ENCODE measurements at places on chromosomes 3 and 15.

- no peak for DNase-seq
Observed at GRCh38 chr15:70407336-70407670, 309.6 kb upstream of the TLE3 start.

DNA sequence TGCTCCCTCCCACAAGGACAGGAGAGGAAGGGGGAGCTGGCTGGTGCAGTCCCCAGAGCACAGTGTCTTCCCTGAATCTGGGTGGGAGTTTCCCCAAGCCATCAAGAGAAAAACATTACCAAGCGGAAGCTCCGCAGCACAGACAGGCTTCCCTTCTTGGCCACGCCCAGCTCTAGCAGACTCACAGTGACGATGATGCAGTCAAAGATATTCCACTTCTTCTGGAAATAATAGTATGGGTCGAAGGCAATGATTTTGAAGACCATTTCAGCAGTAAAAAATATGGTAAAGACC, 76.7 kb downstream of the SCN10A start:
- DNase-seq, result no peak

GRCh38 chr15:66105286-66106265, 148.0 kb downstream of the MEGF11 start:
- no peak for DNase-seq

DNA sequence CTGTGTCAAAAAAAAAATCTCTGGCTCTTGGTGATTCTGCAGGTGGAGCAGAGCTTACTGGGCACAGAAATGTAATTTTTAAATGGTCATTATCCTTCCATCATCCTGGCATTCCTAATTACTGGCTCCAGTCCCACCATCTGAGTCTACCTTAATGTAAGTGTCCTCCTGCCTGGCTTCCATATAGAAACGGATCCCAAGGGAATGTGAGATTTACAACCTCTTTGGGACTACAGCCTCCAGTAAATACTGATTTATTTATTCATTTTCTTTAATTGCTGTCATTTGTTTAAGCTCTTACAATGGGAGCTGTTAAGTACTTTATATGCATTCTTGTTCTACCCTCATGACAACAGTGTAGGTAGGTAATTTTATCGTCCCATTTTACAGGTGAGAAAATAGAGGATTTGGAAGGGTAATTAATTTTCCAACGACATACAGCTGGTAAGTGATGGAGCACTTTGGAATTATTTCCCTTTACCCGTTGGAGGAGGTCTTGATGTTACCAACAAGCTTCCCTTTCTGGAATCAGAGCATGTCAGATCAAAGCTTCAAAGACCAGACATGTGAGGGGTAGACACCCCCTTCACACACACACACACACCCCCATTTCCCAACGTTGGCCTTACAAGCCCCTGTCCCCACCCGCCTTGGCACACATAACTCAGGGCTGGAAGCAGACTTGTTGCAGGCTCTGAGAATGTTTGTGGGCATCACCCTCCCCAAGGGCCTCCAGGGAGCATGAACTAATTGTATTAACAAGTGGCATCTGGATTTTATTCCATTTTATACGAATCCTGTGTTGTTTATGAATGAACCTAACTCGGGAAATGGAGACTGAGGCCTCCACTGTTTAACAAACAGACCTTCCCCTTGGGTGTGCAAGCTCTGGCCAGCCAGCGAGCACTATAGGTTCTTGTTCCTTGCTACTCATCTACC, 116.9 kb downstream of the ALDH1A2 start:
- no peak for DNase-seq

DNA sequence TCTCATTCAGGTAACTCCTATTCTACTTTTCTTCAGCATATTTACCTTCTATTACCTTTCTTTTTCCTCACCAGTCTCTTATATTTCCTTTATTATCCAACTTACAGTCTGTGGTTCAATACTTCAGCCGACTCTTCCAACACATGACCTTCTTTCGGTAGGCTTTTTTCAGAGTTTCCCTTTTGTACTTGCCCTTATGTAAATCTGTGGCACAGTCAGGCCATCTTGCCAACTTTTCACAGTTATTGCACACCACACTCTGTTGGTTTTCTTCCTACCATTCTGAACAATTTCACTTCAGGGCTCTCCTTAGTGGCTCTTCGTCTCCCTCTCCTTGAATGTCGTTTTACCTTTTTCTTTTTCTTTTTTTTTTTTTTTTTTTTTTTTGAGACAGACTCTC, 427.8 kb downstream of the LPP start:
- DNase-seq, result no peak

GRCh38 chr3:190036631-190037030, 84.1 kb downstream of the P3H2 start:
- DNase-seq, result no peak

DNA sequence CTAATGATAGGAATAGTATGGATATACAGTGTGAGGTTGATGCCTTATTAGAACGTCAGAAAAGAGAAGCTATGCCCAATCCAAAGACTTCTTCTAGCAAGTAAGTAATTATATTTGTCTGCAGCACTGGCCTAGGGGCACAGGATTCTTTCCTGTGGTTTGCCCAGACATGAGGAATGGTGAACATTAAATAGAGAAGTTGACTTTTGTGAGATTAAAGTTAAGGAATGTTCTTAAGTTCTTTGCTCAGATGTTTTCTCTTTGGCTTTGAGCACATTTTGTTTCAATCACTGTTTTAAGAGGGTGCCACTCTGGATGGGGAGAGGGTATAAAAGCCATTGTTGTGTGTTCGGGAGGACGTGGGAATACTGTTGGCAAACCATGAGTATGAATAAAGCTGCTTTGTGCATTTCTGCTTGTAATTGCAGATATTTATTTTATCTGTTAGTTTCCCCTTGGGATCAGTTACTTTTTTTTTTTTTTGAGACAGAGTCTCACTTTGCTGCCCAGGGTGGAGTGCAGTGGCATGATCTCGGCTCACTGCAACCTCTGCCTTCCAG, 8.3 kb downstream of the KIF23 start:
- no peak for DNase-seq

DNA sequence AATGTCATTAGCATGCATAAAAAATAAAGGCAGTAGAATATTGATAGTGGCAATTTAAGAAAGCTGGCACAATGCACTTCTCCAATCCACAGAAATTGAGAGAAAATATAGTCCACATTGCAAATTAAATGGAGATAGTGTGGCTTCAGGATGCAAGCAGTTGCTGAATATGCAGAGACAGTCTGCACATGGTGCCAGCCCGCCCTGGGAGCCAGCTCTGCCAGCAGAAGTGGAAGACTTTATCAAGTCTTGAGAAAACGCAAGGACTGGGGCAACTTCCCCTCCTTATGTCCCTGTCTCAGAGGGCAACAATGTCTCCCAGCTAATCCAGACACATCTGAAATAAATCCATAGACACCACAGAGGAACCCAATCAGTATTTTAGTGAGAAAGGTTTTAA, 57.2 kb downstream of the MB21D2 start:
- no peak for DNase-seq

GRCh38 chr3:9387322-9387655, 10.1 kb upstream of the SETD5 start:
- DNase-seq, result no peak

GRCh38 chr3:24886501-24886900, 391.9 kb upstream of the THRB start:
- no peak for DNase-seq

- DNase-seq, result no peak
Observed at GRCh38 chr3:61913701-61914100, 352.3 kb downstream of the PTPRG start.

- DNase-seq, result peak; percentile 37
Observed at GRCh38 chr3:173584093-173584837, 186.7 kb downstream of the NLGN1 start.

DNA sequence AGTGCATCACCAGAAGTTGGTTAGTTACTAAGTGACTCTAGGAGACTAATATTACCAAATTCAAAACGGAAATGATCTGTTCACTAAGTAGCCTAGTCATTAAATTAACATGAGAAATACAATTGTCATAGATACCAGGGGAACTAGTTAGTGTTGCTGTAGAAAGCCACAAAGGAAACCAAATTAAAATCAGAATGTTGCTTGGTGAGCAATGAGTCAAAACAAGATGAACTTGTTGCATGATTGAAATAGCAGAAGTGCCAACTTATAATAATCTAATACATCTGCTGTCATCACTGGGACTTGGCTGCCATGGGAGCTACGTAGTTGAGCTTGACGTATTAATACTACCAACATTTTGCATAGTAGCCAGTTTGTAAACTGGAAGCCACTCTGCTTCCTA, 458.1 kb downstream of the DIPK2A start:
- DNase-seq, result no peak

GRCh38 chr15:93469994-93470393, 381.0 kb upstream of the RGMA start:
- DNase-seq, result no peak

DNA sequence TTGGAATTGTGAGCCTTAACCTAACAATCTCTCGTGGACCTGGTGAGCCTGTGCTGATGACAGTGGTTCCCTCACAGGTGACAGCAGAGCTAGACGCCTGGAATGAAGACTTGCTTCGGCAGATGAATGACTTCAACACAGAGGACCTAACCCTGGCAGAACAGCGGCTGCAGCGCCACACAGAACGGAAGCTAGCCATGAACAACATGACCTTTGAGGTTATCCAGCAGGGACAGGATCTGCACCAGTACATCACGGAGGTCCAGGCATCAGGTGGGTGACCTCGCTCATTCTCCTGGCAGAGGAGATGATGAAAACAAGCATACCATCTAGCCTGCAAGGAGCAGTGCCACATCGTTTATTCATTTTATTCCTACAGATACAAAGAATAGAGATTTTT, 316.9 kb upstream of the UMPS start:
- no peak for DNase-seq

DNA sequence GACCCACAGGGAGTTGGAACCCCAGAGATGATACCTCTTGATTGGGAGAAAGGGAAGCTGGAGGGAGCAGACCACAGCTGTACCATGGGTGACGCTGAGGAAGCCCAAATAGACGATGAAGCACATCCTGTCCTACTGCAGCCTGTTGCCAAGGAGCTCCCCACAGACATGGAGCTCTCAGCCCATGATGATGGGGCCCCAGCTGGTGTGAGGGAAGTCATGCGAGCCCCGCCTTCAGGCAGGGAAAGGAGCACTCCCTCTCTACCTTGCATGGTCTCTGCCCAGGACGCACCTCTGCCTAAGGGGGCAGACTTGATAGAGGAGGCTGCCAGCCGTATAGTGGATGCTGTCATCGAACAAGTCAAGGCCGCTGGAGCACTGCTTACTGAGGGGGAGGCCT, 201.1 kb downstream of the AKAP13 start:
- peak; percentile 43 for DNase-seq

DNA sequence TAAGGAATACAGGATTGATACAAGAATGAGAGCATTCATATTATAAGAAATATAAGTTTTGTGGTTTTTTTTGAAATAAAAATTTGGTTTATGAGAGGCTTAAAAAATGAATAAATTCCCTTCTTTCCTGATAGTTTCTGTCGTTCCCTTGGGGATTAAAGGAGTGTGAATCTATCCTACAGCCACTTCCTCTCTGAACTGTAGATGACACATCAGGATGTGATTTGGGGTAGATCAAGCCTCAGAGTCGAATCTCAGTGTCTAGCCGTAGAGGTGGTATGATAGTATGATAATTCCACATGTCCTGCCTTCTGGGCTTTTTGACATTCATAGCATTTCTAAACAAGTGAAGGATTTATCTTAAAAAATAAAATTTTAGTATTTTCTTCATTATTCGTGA, 343.1 kb downstream of the LPP start:
- DNase-seq, result no peak

- no peak for DNase-seq
Observed at GRCh38 chr3:37610529-37610928, 251.2 kb upstream of the CTDSPL start.

GRCh38 chr3:157857440-157857839, 248.8 kb downstream of the SHOX2 start:
- no peak for DNase-seq

GRCh38 chr3:100103558-100104441, 10.5 kb downstream of the FILIP1L start:
- no peak for DNase-seq

GRCh38 chr3:132020058-132020457, 14.8 kb downstream of the CPNE4 start:
- no peak for DNase-seq

- peak; percentile 37 for DNase-seq
Observed at GRCh38 chr15:49075881-49076280, 29.6 kb upstream of the SECISBP2L start.

DNA sequence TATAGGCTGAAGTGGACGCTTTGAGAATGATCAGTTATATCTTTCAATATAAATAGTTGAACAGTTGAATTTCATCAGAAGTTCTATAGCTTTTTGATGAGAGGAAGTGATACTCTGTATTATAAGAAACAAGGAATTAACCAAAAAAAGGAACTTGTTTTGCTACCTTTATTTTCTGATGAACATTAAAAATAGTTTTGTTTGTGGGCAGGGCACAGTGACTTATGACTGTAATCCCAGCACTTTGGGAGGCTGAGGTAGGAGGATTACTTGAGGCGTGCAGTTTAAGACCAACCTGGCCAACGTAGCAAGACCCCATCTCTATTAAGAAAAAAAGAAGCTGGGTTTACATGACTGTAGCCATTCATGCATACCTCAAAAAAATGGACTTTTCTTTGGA, 16.7 kb downstream of the BLOC1S6 start:
- DNase-seq, result no peak

DNA sequence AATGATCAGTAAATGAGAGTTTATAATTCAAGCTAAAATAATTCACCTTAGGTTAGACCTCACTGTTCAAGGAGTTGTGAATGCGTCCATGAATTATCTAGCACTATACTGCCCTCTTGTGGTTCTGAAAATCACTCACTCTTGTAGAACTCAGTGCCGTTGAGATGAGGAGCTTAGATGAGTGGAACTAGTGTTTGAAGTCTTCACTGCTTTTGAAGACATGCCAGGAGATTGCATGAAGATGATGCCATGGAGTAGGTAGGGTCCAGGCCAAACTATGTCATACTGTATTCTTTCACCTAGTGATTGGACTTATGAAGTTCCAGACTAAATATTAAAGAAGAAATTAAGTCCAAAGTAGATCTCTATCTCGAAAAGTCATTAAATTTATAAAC, 28.8 kb downstream of the LYSMD4 start:
- DNase-seq, result peak; percentile 95

- peak; percentile 96 for DNase-seq
Observed at GRCh38 chr15:49169880-49170597, at the start of gene GALK2. GALK2 (plus strand) TSS chr15:49170247; CDS start chr15:49170323, 76 bp downstream.

Data from hematopoietic multipotent progenitor cell treated with erythropoietin and hydrocortisone succinate and interleukin-3 and kit ligand, for 6 days (in vitro differentiated cells).